ENCODE measurements at places on chromosomes 5 and 9.
A peak's percentile ranks its signal among the peaks of the same experiment; 100 is the strongest.

GRCh38 chr5:103840600-103840999 is 278.0 kb upstream of the NUDT12 start:
- no peak for DNase-seq

DNA sequence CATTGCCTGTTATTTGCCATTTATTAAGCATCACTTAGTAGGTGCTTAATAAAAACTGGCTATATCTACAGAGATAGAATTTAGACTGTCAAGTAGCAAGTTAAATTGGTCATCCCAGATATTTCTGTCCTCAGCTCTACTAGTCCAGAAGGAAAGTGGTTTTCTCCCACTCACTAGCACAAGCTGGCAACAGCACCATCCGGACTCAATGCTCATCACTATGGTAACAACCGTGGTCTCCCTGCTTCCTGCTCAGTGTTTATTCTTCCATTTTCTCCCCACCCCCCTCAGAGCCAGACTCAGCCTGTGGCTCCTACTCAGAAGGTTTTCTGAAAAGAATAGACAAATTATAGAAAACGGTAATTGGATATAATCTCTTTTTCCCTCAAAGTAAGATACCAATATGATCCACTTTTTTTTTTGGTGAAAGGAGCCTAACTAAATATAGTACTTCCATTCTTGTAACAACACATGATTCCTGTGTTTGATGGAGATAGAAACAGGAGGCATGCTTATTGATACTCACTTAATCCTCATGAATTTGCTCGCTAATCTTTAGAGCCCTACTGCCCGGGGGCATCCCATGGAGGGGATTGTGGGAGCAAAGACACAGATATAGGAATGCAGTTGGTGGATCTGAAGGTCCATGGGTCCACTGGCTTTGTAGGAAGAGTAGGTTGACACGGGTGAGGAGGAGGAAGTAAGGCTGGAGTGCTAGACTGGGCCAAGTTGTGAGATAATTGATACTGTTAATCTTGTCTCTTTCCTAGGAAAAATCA is 191.4 kb downstream of the MAN2A1 start:
- no peak for DNase-seq

GRCh38 chr5:72596956-72597355 is 89.7 kb upstream of the ZNF366 start:
- no peak for DNase-seq

DNA sequence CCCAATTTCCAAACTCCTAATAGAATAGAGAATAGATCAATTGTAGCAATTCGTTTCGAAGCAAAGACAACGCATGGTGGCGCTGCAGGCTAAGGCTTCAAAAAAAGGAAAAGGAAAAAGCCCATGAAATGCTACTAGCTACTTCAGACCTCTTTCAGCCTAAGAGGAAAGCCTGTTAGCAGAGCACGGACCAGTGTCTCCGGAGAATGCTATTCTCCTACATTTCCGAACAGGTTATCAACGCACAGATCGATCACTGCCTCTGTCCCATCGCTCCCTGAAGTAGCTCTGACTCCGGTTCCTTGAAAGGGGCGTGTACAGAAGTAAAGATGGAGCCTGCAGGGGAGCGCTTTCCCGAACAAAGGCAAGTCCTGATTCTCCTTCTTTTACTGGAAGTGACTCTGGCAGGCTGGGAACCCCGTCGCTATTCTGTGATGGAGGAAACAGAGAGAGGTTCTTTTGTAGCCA is at the start of gene PCDHB15:
Gene PCDHB15 (plus strand): TSS at position 146 of the 468 bp plus-strand sequence. CDS start 184 bp downstream, at position 330.
- DNase-seq, result peak; percentile 8

GRCh38 chr5:36535859-36536615 is 70.4 kb upstream of the SLC1A3 start:
- DNase-seq, result no peak

- no peak for DNase-seq
These were observed 16.2 kb downstream of the CDC14B start for GRCh38 chr9:96603305-96604003.

DNA sequence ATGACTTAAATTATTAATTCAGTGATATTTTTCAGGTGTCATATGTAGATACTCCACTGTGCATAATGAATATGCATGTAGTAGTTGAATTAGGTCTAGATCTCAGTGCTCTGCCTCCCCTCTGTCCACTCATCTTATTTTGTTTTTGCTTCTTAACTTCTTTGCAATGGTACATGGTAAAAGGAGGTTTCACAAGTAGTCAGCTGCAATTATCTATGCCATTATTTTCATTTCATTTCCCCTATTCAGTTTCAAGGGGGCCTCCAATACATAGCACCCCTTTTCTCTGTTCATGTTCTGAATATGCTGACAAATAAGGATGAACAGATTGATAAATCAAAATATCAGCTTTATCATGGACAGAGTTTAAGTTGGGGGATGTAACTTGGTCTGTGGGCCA is 511.6 kb upstream of the ZNF608 start:
- no peak for DNase-seq

- DNase-seq, result no peak
These were observed 113.3 kb upstream of the SAP30L start for GRCh38 chr5:154332451-154332850.

GRCh38 chr5:71864730-71865601 is 145.9 kb downstream of the CARTPT start:
- DNase-seq, result no peak

DNA sequence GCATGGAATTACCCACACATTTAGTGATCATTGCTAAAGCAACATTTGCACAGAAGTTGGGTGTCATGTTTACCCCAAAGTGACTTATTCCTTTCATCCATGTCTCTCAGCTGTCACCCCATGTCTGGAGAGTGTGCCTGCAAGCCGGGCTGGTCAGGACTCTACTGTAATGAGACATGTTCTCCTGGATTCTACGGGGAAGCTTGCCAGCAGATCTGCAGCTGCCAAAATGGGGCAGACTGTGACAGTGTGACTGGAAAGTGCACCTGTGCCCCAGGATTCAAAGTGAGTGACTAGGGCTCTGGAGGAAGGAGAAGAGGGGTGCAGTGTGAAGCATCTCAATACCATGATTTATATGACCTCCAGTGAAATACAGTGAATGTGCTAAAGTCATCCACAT is 99.9 kb upstream of the PRRC1 start:
- DNase-seq, result no peak

- DNase-seq, result no peak
These were observed 182.8 kb downstream of the CACNA1B start for GRCh38 chr9:138060365-138060764.

GRCh38 chr9:14372437-14373335 is 58.7 kb upstream of the NFIB start:
- no peak for DNase-seq

- DNase-seq, result no peak
These were observed 862.8 kb downstream of the TAF11L14 start for GRCh38 chr5:18497089-18497488.

DNA sequence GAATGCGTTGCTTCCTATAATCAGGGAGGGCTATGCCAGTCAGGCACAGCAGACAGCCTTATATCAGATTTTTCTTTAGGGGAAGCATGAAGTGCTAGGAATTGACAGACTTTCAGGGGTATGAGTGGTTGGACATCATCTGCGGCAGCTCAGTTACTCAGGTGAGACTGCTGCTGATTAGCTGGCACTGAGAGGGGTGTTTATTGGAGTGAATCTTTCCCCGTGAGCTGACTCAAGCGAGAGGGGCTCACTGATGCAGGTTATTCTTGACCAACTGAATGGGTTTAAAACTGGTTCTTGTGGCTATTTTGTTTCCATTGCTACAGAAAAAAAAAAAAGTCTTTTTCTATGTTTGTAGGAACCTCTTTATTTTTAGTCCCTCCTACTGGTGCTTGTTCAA is 46.2 kb upstream of the TNPO1 start:
- DNase-seq, result no peak

DNA sequence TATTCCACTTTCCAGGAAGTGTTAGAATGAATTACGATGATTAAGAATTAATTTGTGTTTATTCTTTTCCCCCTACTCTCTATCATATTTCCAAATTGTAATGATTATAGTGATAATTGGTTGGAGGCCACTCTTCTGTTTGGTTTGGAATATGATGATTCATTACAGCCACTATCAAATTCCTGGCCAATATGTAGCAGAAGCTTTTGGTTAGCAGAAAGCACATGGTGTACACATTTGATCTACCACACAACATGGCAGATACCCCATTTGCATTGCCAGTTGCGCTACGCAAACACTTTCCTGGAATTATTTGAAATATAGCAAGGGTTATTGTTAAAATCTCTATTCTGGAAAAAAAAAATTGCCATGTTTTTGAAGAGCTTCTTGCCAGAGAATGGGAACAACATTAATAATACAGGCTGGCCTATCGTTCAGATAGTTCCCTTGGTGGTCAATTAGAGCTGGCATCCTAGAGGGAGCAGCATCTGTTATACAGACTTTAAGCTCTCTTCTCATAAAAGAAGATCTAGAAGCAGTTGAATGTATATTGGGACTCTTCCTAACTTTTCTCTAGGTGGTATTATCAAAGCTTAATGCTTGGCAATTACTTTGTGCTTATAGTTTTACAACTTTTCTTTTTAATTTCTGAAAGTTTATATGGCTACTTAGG is 455.0 kb upstream of the ACTBL2 start:
- no peak for DNase-seq

DNA sequence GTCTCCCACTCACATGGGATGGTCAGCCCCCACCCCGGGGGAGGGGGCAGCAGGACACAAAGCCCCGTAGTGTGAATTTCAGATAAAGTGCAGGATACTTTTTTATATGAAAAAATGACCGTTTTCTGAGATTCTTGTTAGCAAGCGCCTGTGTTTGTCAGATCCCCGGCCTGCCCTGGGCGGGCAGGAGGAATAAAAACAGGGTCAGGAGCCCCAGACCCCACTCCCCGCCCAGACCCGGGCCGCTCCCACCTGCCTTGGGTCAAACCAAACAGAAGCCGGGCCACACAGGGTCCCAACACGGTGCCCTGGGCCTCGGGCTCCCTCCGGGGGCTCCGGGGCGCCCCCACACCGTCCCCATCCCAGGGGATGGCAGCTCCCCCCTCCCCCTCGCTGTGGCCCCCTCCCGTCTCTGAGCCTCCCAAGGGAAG is 13.5 kb upstream of the NRARP start:
- no peak for DNase-seq

GRCh38 chr5:172455511-172456061 is 1.3 kb upstream of the SH3PXD2B start:
- no peak for DNase-seq

DNA sequence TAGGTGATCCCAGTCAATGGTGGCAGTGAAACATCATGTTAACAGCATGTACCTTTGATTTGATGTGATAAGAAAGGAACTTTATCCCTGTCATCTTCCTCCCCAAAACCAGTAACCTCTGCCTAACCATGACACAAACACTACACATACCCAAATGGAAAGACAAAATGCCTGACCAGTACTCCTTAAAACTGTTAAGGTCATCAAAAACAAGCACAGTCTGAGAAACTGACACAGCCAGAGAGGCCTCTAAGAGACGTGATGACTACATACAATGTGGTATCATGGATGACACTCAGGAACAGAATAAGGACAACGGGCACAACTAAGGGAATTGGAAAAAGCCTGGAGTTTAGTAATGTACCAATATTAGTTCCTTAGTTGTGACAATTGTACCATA is 3.9 kb upstream of the IL5 start:
- DNase-seq, result no peak

DNA sequence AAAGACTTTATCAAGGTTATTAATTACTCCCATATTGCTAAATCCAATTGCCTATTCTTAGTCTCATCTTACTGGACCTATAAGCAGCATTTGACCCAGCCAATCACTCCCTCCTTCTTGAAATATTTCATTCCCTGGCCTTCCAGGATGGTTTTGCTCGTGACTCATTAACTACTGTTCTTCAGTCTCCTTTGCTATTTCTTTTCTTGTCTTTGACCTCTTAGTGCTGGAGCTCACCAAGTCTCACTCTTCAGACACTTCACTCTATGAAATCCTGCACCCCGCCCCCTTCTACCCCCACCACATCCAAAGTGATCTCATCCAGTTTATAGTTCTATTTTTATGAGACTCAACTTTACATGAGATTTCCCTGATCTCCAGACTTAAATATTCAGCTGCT is 803.1 kb upstream of the WWC1 start:
- no peak for DNase-seq

GRCh38 chr5:128085413-128085812 is 1.8 kb downstream of the SLC12A2 start:
- no peak for DNase-seq

GRCh38 chr5:135027697-135028615 is 6.1 kb downstream of the PITX1 start:
- no peak for DNase-seq

DNA sequence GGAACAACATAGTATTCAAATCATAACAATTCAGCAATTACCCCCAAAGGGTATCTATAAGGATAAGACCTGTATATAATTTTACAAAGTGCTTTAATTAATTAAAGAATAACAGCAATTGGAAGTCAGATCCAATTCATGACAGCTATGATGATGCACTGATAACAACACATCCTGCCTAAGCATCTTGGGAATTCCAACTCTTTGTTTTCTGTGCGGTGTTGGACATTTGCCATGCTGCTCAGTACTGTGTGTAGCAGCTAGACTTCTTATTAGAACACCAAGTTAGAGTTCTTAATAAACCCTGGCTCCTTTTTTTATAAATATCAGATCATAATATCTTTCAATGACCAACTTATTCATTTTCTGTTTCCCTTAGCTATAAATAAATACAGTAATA is 209.0 kb downstream of the SEC61B start:
- no peak for DNase-seq

GRCh38 chr5:173454736-173455598 is 126.8 kb upstream of the STC2 start:
- DNase-seq, result no peak

DNA sequence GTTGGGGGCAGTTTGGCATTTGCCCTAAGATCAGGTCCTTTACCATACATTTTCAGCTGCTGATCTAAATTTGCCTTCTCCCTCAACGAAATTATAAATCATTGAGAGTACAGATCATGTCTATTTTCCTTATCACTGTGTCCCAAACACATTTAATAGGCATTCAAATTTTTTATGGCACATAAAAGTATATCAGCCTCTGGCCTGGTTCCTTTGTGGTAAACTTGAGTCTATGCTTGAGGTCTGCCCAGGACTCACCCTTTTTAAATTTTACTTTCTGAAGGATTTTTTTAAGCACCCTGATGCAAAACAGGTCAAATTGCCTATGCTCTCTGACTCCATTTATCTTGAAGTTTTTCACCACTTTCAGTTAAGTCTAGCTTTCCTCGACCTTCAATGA is 163.6 kb upstream of the GRIN3A start:
- DNase-seq, result no peak

GRCh38 chr9:134225816-134226215 is 61.5 kb upstream of the RNU6ATAC start:
- no peak for DNase-seq

- DNase-seq, result no peak
These were observed 36.7 kb downstream of the HRH2 start for GRCh38 chr5:175694371-175695160.

GRCh38 chr5:150734579-150735384 is 24.0 kb downstream of the DCTN4 start:
- DNase-seq, result peak; percentile 11

GRCh38 chr5:43367453-43367852 is 44.7 kb downstream of the CCL28 start:
- DNase-seq, result no peak

DNA sequence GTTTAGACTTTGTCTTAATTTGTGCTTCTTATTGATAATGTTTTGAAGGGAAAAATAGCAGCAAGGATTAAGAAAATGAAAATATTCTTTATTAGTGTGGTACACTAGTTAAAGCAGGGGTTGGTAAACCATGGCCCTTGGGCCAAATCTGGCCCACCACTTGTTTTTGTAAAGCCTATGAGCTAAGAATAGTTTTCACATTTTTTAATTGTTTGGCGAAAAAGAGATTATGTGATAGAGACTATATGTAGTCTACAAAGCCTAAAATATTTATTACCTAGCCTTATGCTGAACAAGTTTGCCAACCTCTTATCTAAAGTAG is 57.2 kb downstream of the KCNN2 start:
- no peak for DNase-seq

Data from CD4-positive, alpha-beta T cell treated with Interleukin-17A for 4 hours (primary cell).